ENCODE measurements at places on chromosomes 13 and 19. TPM values are rescaled to one million over a fixed set of nuclear protein-coding genes. Genes with fewer than 3 reads are reported as not detected.

Gene SPTBN4
- total RNA-seq = 7.1 TPM

- ATAC-seq = peak; percentile 52
Observed at GRCh38 chr13:110499621-110500281, 61.8 kb downstream of the RAB20 start.

GRCh38 chr19:38015761-38016160, 108.8 kb downstream of the SIPA1L3 start:
- ATAC-seq = no peak

DNA sequence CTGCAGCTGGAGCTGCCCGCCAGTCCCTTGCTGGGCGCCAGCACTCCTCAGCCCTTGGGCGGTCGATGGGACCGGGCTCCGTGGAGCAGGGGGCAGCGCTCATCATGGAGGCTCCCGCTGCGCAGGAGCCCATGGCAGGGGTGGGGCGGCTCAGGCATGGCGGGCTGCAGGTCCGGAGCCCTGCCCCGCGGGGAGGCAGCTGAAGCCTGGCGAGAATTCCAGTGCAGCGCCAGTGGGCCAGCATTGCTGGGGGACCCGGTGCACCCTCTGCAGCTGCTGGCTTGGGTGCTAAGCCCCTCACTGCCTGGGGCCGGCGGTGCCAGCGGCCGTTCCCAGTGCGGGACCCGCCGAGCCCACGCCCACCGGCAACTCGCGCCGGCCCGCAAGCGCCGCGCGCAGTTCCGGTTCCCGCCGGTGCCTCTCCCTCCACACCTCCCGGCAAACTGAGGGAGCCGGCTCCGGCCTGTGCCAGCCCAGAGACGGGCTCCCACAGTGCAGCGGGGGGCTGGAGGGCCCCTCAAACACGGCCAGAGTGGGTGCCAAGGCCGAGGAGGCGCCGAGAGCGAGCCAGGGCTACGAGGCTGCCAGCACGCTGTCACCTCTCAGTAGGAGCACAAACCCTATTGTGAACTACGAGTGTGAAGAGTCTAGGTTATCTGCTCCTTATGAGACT, 687.1 kb downstream of the PCDH17 start:
- ATAC-seq = no peak

DNA sequence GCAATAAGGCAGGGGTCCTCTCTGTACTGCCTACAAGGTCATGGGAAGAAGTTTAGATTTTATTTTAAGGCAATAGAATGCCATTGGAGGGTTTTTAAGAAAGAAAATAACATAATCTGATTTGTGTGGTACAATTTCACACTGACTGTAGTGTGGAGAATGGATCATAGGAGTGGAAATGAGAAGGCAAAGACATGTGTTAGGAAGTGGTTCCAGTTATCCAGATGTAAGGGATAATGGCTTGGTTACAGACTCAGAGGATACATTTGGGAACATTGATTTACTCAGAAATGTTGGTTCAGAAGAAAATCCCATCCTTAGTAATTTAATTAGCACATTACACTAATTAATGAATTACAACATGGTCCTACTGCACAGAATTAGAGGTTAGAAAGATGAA, 788.2 kb downstream of the SLITRK5 start:
- ATAC-seq = no peak

- no peak for ATAC-seq
Observed at GRCh38 chr13:64591971-64592370, 2638.2 kb downstream of the PCDH9 start.

DNA sequence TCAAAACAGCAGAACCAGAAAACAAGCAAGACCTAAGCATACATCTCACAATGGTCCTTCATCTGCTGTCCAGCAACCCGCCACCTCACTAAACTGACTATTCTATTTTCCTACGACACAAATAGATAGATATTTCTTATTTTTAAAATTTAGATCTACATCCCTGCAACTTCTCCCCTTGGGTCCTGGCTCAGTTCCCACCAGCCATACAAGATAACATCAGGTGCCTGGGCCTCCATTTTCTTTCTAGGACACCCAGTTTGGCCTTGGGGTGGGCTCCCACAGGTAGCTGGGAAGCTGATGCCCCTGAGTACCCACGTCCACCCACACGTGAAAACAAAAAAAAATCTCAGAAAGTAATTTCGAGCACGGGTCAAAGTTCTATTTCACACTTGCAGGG, 47.6 kb downstream of the TGDS start:
- no peak for ATAC-seq

Gene MADCAM1
- 0.38 TPM for total RNA-seq

GRCh38 chr19:46886546-46887239, 25.9 kb downstream of the ARHGAP35 start:
- no peak for ATAC-seq

DNA sequence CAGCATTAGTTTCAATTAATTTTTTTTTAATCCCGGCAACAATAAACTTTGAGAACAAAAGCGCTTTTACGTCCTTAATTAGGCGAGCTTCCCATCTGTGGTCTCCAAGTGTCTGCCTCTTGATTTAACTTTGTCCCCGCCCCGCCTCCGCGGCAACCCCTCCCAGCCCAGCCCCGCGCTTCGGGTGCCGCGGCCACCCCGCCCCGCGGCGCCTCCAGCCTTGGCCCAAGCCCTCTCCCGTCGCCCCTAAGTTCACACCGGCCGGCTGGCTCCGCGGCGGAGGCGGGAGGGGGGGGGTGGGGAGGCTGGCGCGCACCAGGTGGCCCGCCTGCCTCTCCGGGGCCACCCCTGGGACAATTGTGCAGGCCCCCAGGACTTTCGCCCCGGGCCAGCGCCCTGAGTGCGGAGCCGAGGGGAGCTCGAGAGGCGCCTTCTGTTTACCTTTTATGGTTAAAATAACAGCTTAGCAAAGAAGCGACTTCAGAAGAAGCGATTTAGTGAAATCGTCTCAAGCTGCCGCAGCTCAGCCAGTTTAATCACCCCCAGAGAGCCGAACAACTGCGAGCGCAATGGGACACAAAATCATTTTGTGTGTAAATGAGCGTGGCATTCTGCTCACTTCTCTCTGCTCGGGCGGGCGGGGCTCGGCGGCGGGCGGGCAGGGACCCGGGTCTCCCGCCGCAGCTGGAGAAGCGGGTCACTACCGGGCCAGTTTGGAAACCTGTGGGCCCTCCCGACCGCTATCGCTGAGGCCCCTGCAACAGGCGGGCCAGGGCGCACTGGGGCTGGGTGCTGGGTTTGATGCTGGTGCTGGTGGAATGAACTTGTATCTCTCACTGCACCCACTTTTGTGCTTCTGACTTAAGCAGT, 1.4 kb downstream of the KCTD15 start:
- no peak for ATAC-seq

GRCh38 chr19:5352229-5352763, 11.7 kb upstream of the PTPRS start:
- ATAC-seq = no peak

DNA sequence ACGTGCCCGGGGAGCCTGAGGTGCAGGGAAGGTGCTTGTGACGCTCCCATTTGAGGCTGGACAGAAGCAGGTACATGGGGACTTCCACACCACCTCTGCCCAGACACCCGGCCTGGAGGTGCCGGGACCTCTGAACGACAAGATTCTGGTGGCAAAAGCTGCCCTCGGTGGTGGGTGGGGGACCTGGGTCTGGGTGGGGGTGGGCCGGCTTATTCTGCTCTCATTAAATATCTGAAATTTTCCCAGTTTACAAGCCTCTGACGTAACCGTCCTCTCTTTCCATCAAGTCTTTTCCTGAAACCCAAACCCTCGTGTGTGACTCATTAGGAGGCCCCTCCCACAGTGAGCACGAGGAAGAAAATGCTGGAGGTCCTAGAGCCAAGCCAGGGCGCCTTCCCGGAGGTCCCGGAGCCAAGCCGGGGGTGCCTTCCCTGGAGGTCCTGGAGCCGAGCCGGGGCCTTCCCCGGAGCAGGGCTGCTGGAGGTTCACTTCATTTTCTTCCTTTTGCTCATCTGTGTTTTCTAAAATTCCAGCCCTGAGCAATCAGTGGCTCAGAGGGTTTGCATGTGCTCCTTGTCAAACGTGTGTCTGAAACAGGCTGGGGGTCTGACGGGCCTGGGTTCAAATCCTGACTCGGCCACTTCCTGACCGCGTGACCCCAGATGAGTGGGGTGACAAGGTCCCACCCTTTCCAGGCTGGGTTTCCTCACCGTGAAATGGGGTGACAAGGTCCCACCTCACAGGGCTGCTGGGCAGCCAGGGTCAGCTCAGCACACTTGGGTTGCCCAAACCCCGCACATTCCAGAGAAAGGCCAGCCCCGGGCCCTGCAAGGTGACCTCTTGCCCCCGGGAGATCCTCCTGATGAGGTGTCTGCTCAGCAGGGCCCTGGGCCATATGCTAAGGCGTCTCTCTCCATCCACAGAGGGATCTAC, 10.0 kb downstream of the CFD start:
- no peak for ATAC-seq

GRCh38 chr19:10921199-10921909, 7.1 kb downstream of the YIPF2 start:
- ATAC-seq = no peak

- ATAC-seq = no peak
Observed at GRCh38 chr13:39815345-39816111, 160.1 kb downstream of the COG6 start.

Gene SBK3
- 0.25 TPM for total RNA-seq

Gene RASIP1
- total RNA-seq = 0.45 TPM

Gene POMP
- 202 TPM for total RNA-seq

Gene PRX
- 1.5 TPM for total RNA-seq

GRCh38 chr19:392375-392970, 16.5 kb downstream of the C2CD4C start:
- ATAC-seq = peak; percentile 89

Gene PRPF31
- 54.2 TPM for total RNA-seq

Gene TBC1D4
- total RNA-seq = 13.7 TPM

DNA sequence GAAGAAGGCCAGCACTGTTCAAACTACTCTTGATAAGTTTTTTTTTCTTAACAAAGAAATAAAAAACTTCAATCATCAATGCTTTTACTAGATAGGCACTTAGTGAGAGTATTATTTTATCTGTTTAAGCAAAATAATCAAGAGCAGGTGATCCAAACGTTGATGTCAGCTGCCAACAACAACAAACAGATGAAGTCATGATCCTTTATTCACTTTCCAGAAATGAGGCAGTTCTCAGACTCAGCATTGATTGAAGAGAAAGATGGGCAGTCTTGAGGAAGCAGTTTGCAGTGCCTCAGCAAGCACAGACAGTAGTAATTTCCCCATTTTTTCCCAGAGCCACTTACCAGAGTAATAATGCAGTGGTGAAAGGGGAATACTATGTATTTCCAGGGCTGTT, 38.4 kb upstream of the CSNK1A1L start:
- no peak for ATAC-seq

DNA sequence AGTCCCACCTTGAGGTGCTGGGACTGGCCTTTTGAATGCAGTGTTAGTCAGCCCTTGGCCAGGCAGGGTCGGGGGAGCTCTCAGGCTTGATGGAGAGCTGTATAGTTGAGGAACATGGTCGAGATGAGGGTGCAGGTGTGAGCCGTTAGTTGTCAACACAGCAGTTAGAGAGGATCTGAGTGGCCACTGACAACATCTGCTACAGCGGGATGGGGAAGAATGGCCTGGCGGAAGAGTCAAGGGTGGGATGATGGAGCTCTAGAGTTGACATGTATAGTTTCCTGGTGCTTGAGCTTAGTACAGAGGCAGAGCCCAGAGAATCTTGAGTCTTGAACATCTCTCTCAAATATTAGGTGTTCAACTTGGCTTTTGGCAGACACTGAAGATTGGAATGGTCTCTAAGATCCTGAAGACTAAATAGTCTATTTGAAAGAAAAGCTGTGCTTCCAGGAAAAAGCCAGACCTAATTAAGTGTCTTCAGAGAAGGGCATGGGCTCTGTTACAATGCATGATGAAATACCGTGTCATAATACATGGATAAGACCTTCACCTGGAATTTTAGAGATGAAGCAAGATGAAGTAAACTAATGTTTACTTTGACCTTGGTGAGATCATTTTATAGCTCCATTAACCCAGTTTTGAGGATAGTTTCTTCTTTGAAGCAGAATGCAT, 9.7 kb downstream of the PCCA start:
- peak; percentile 30 for ATAC-seq

GRCh38 chr19:40147693-40148347, 43.4 kb upstream of the MAP3K10 start:
- peak; percentile 83 for ATAC-seq

GRCh38 chr13:107881362-107881761, 334.0 kb downstream of the LIG4 start:
- no peak for ATAC-seq

Gene PPP6R1
- 59.8 TPM for total RNA-seq

Gene ZNF416
- total RNA-seq = 9.9 TPM

DNA sequence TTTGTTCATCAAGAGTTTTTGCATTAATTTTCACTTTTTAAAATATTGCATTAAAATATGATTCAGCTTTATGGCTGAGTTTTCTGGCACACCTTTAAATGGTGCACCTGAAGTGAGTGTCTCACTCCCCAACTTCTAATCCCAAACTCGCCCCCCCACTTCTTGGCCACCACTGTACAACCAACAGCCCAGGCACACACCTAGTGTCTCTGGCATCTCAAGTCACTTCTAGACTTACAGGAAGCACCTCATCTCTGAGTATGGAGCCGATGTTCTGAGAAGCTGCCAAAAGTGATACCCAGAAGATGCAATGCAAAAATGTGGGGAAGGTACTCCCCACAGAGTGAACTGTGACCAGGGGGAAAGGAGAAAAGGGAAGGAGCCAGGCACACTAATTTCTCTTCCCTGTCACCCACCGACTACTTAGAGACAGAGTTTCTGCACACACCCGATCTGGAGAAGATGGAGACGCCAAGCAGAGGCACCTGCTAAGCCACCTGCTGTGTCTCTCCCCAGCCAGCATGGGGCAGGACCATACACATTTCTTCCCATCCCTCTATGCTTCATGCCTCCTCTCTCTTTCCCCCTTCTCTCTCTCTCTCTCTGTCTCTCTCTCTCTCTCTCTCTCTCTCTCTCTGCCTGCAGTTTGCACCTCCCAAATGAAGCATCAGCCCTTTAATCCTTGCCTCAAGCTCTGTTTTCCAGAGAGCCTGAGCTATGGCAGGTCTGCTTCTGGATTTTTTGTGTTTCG, 155.3 kb upstream of the ZNF507 start:
- ATAC-seq = no peak

- no peak for ATAC-seq
Observed at GRCh38 chr13:108897955-108898354, 268.5 kb downstream of the MYO16 start.

Gene GPC6
- 15.7 TPM for total RNA-seq

Gene ZNF296
- total RNA-seq = 1.8 TPM

DNA sequence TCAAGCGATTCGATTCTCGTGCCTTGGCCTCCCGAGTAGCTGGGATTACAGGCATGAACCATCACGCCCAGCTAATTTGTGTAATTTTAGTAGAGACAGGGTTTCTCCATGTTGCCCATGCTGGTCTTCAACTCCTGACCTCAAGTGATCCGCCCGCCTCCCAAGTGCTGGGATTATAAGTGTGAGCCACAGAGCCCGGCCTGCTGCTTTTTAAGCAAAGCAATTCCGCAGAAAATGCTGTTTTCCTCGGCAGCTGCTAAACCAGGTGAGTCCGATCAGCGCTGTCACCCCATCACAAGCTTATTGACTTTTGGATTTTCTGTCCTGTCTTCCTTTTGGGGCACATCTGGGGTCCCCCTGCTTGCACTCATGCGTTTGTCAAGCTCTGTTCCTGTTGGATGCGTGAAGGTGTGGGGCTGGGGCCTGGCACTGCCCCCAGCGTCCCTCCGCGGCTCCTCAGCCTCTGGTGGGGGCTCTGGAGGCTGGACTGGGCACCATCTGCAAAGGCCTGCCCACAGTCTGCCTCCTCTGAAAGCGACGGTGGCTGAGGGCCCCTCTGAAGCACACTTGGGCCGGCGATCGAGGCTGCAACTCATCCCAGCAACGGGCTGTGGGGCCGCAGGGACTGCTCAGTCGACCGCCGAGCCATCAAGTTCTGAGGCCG, 25.7 kb downstream of the CEBPG start:
- no peak for ATAC-seq

- ATAC-seq = no peak
Observed at GRCh38 chr13:64000321-64000720, 2584.7 kb upstream of the PCDH20 start.
